ENCODE measurements at places on chromosomes 5 and 9. TPM values are rescaled to one million over a fixed set of nuclear protein-coding genes. Genes with fewer than 3 reads are reported as not detected.

PCDHB15 gene
- polyA plus RNA-seq, result 13.2 TPM

RETREG1 gene
- polyA plus RNA-seq, result 3.9 TPM

MLANA gene
- 0.68 TPM for polyA plus RNA-seq

PCDHB12 gene
- 4.3 TPM for polyA plus RNA-seq

NUTM2F gene
- 0.09 TPM for polyA plus RNA-seq

Data from right lung (tissue), 10 donors.